Smooth muscle cell of bladder (primary cell): ENCODE measurements at places on chromosomes 4 and X. TPM values are rescaled to one million over a fixed set of nuclear protein-coding genes. Genes with fewer than 3 reads are reported as not detected.

The PRDM8 gene
- total RNA-seq: 2.8 and 2.9 TPM in 2 replicates

The RPL10 gene
- 2,454 and 2,688 TPM in 2 replicates for total RNA-seq

The GAGE12J gene
- not detected in 2 replicates for total RNA-seq

The TBC1D19 gene
- 45.3 and 50.1 TPM in 2 replicates for total RNA-seq

The CXorf38 gene
- total RNA-seq: 4.3 and 5.8 TPM in 2 replicates
